Esophagus muscularis mucosa (tissue), 4 donors: ENCODE measurements at places on chromosomes 2 and 18. TPM values are rescaled to one million over a fixed set of nuclear protein-coding genes. Genes with fewer than 3 reads are reported as not detected.
A peak's percentile ranks its signal among the peaks of the same experiment; 100 is the strongest.

Gene GBX2
- total RNA-seq: not detected

Gene ACMSD
- not detected for total RNA-seq

Gene ERMN
- total RNA-seq: under 0.01 TPM

Gene EEF1B2
- total RNA-seq: 381 TPM

Gene LANCL1
- total RNA-seq: 29.9 TPM

Gene CROCC2
- not detected for total RNA-seq

Gene DUSP19
- total RNA-seq: 4.6 TPM

Gene RHBDD1
- total RNA-seq: 21.9 TPM

Gene CAPN13
- total RNA-seq: not detected

Gene CYBRD1
- total RNA-seq: 181 TPM

Gene ALLC
- not detected for total RNA-seq

Gene ZNF513
- total RNA-seq: 14.5 TPM

Gene CXCR1
- 0.13 TPM for total RNA-seq

Gene C2orf66
- total RNA-seq: not detected

Gene EPB41L3
- 60.6 TPM for total RNA-seq

GRCh38 chr2:241109210-241110088 lies 7.4 kb upstream of the MTERF4 start:
- no peak overlapping the region for H3K27ac ChIP-seq
- H3K36me3 ChIP-seq: no peaks in the 10 kb centered on the region
- no peaks in the 10 kb centered on the region for H3K4me1 ChIP-seq
- no peak for DNase-seq
- H3K4me3 ChIP-seq: no peak overlapping the region

GRCh38 chr2:12603781-12604295 lies 112.9 kb upstream of the TRIB2 start:
- H3K4me3 ChIP-seq: no peak overlapping the region
- H3K27ac ChIP-seq: no peak overlapping the region
- no peaks in the 10 kb centered on the region for H3K27me3 ChIP-seq
- DNase-seq: no peak
- H3K4me1 ChIP-seq: peaks cover 4% of the 10 kb centered on the region

- H3K4me1 ChIP-seq: no peaks in the 10 kb centered on the region
- peak overlapping the region; percentile 1 for H3K27ac ChIP-seq
- no peak overlapping the region for H3K4me3 ChIP-seq
- H3K27me3 ChIP-seq: no peaks in the 10 kb centered on the region
Measured at GRCh38 chr18:74082742-74083556, 64.7 kb downstream of the FBXO15 start.

GRCh38 chr2:43576981-43577892 lies 18.6 kb downstream of the THADA start:
- no peaks in the 10 kb centered on the region for H3K27me3 ChIP-seq
- peaks cover 47% of the 10 kb centered on the region for H3K36me3 ChIP-seq
- no peak overlapping the region for H3K4me3 ChIP-seq
- H3K4me1 ChIP-seq: peaks cover 4% of the 10 kb centered on the region

DNA sequence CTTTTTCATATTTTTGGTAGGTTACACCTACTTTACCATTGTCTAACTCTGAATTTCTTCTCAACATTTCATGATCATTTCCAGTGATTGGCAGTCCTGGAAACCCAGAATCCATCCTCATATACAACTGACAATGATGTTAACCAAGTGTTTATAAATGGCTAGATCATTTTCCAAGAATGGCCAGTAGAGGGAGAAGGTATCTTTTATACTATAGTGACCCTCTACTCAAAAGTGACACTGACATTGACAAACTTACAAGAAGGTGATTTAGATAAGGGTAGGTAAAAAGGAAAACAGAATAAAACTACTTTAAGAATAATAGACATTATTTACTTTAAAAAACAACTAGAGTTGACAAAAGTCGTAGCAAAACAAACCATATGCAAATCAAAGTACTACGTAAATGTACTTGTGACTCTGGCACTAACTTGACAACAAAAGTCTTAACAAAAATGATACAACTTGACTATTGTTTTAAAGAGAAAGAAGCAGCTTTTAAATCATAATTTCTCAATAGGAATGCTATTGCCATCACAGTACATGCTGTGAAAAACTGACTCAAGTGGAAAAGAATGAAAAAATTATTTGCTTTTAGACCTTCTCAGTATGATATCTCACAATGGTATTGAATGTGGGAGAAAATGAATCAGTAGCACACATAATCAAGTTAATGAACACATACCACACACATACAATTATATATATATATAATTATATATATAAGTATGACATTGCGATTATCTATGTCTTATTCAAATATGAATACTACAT lies 76.6 kb upstream of the GRB14 start:
- H3K4me1 ChIP-seq: no peaks in the 10 kb centered on the region
- H3K36me3 ChIP-seq: no peaks in the 10 kb centered on the region
- DNase-seq: no peak
- H3K4me3 ChIP-seq: no peak overlapping the region
- H3K27ac ChIP-seq: no peak overlapping the region

DNA sequence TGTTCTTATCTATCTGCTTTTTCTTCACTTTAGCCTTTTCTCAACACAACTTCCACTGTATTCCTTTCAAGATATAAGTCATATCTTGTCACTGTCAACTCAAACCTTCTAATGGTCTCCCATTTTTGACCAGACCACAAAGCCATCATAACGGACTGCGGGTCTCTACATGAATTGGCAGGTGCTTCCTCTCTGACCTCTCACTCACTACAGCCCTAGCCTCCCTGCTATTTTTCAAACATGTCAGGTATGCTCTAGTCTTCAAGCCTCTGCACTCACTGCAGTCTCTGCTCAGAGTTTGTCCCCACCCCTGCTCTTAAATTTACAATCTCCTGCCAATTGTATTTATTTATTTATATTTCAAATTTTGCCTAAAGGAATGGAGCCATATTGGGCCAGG lies 858.1 kb downstream of the TRIB2 start:
- H3K36me3 ChIP-seq: no peaks in the 10 kb centered on the region
- DNase-seq: no peak
- no peak overlapping the region for H3K27ac ChIP-seq
- H3K4me1 ChIP-seq: no peaks in the 10 kb centered on the region
- H3K27me3 ChIP-seq: no peaks in the 10 kb centered on the region
- no peak overlapping the region for H3K4me3 ChIP-seq

DNA sequence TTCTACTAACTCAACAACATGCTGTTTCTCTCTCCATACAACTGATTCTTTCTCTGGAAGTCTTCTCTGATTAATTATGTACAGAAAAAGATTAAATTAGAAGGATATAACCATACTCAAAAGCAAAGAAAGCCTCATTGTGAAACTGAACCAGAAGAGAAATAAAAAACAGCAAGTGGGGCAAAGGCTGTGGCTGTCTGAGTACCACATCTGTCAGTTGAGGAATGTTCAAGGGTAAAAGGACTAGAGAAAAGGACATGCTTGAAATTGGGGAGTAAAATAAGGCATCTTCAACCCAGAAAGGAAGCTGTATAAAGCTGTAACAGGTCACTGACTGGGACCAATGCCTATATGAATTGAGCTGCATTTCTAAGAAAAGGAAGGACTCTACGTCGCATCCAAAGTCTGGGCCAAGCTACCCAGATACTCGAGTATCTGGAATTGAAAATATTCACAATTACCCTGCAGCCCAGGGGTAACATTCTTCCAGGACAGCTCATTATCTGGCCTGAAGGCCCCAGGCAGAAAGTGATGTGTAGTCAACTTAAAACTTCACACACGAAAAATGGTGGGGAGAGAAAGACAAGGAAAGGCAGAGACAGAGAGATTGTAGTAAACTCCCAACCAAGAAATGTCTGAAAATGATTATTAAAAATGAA lies 356.0 kb upstream of the GALNT5 start:
- DNase-seq: no peak
- H3K27ac ChIP-seq: no peak overlapping the region
- no peaks in the 10 kb centered on the region for H3K36me3 ChIP-seq
- no peaks in the 10 kb centered on the region for H3K4me1 ChIP-seq
- no peak overlapping the region for H3K4me3 ChIP-seq

DNA sequence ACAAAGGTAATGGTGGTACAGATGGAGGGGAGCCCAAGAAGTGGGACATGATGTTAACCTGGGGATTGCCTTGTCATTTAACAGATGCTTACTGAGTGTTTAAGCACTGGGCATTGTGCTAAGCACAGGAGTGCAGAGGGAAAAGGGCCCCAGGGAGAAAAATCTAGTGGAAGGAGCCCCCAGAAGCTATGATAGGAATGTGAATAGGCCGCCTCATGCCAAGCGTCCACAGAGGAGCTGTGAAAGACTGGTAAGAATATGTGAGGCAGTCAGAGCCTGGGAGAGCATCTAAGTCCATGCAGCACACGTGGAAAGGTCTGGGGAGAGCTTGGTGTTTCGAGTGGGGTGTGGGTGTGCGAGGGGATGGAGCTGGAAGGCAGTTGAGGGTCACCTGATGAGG lies 5.5 kb downstream of the ZNF532 start:
- DNase-seq: no peak
- H3K27me3 ChIP-seq: no peaks in the 10 kb centered on the region
- H3K36me3 ChIP-seq: peaks cover 29% of the 10 kb centered on the region

- DNase-seq: no peak
- no peak overlapping the region for H3K27ac ChIP-seq
- H3K4me3 ChIP-seq: no peak overlapping the region
- H3K36me3 ChIP-seq: peaks cover 10% of the 10 kb centered on the region
Measured at GRCh38 chr18:12828116-12829051, 55.7 kb downstream of the PTPN2 start.

DNA sequence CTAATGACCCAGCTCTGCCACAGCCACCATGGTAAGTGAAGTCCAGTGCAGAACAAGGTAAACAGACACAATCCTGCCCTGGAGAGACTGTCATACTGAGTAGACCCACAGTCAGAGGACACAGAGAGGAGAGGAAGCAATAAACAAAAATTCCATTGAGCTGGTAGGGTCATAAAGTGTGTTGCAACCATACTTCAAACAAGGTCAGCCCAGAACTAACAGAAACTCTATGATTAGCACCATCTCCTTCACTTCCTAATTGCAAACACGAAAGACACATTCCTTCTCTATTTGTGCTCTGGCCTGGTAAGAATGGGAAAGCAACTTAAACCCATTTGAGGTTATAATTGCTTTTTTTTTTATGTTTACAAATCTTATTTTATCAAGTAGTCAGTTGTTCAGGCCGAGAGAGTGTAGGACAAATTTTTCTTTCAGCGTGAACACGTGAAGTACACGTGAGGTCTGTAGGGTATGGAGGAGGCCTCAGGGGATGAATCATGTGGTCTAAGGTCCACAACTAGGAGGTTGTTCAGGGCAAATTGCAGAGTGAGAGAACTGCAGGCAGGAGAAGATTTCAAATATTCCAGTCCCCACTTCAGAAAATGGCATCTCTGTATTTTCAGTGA lies 71.4 kb upstream of the GLS start:
- H3K36me3 ChIP-seq: no peaks in the 10 kb centered on the region
- H3K4me3 ChIP-seq: no peak overlapping the region
- H3K27me3 ChIP-seq: no peaks in the 10 kb centered on the region
- DNase-seq: no peak
- no peak overlapping the region for H3K27ac ChIP-seq

GRCh38 chr2:85995648-85996529 lies 107.1 kb upstream of the ST3GAL5 start:
- no peaks in the 10 kb centered on the region for H3K27me3 ChIP-seq
- peak overlapping the region; percentile 83 for H3K27ac ChIP-seq
- DNase-seq: no peak
- H3K4me3 ChIP-seq: no peak overlapping the region

DNA sequence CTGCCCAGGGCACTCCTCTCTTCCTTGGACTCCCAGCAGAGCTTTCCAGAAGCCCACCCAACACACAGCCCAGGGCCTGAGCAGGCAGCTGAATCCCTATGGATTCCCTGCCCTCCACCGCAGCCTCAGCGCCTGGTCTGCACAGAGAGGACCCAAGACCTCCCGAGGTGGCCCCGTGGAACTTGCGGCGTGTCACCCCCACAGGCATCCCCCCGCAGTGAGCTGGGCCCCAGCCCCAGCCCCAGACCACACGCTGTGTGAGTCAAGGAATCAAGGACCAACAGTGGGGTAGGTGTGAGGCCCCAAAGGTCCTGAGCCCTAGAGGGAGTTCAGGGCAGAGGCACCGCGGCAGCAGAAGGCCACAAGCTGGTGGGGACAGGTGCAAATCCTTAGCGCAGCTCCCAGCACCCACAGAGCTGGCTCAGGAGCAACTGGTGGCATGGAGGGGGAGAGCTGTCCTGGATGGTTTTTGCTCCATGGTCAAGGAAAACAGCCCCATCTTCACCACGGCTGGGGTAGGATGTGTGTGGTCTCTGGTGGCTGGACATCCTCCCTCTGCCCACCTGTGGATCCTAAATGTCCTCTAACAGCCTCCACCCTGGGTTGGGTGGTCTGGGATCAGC lies 8.5 kb downstream of the HS6ST1 start:
- no peaks in the 10 kb centered on the region for H3K36me3 ChIP-seq
- no peak for DNase-seq
- peaks cover 93% of the 10 kb centered on the region for H3K4me1 ChIP-seq
- no peak overlapping the region for H3K27ac ChIP-seq
- no peaks in the 10 kb centered on the region for H3K27me3 ChIP-seq
- H3K4me3 ChIP-seq: no peak overlapping the region

DNA sequence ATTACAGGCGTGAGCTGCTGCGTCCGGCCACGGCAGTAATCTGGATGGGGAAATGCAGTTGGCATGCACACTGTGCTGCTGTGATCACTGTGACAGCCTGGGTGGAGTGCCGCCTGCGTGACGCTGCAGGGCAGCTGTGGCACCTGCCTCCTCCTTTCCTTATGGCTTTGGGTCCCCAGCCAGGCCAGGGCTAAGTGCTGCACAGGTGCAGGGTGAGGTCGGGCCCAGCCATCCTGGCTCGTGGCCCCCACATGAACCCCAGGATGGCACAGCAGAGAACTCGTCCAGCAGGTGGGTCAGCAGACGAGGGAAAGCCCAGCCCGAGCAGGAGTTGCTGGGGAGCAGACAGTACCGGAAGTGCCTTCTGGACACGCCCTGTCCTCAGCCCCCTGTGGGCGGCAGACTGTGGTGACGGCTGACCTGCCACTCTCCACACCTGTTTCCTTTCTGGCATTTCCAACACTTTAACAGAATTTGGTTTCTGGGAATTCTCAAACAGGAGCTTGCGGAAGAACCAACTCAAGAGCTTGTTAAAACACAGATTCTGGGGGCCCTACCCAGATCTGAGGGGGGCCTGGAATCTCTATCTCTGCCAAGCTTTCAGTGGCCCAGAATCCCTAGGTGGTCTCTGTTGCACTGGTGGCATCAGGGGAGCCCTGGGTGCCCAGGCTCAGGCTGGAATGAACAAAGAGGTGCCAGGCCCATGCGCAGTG lies 16.9 kb downstream of the HS1BP3 start:
- peaks cover 93% of the 10 kb centered on the region for H3K4me1 ChIP-seq
- no peaks in the 10 kb centered on the region for H3K36me3 ChIP-seq
- no peak overlapping the region for H3K4me3 ChIP-seq
- no peaks in the 10 kb centered on the region for H3K27me3 ChIP-seq
- H3K27ac ChIP-seq: peak overlapping the region; percentile 90
- no peak for DNase-seq
